Bronchial epithelial cell (primary cell): ENCODE measurements at places on chromosomes 6 and 20. TPM values are rescaled to one million over a fixed set of nuclear protein-coding genes. Genes with fewer than 3 reads are reported as not detected.
A peak's percentile ranks its signal among the peaks of the same experiment; 100 is the strongest.

Gene SIRPB2
- total RNA-seq = under 0.01 and 0.26 TPM in 2 replicates

- no peak for DNase-seq
These were observed 428.4 kb upstream of the MARCKS start for GRCh38 chr6:113428702-113429101.

GRCh38 chr6:106086814-106087175 lies 659 bp downstream of the PRDM1 start:
- DNase-seq = no peak

- no peak for DNase-seq
These were observed 111.8 kb downstream of the PLCB4 start for GRCh38 chr20:9180481-9181257.

GRCh38 chr6:51494342-51494741 lies 593.1 kb downstream of the PKHD1 start:
- DNase-seq = peak; percentile 80

DNA sequence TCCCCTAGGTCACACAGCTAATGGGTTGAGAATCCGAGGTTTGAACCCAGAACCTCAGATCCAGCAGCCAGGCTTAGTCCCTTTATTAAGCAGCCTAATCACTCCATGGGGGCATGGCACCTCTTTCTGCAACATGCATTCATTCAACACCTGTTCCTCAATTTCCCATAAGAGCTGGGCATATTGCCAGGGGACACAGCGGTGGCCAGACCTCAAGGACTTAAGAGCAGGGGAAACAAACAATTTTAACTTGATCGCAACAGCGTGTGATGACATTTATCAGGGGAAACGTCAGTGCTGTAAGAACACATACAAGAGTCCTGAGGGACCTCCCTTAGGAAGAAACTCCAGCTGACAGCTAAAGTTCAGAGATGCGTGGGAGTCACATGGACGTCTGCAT lies 267.4 kb upstream of the CDH4 start:
- no peak for DNase-seq
